ENCODE measurements at places on chromosomes 4 and X.

DNA sequence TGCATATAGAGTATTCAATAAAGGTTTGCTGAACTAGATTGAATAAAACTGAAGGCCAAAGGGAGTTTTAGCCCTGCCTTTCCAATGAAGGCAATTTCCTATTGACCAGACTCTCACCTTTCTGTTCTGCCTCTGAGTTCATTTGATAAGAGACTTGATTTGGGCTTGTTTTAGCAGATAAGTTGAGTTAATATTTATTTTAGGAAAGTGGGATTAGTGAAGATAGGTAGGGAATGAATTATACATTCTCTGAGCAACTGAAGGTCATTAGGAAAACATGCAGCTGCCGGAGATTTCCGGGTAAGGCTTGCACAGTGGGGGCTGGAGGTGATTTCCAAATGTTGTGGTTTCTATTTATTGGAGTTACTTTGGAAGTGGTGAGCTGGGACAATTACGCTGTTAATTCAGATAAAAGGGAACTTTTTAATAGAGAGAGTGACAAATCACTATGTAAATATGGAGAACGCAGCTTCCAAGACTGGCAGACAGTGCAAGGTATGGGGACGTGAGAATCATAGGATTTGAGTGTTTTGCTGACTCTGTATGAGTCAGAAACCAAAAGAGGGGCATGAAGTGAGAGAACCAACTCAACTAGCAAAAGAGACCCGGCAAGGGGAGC is 553.6 kb upstream of the BOD1L1 start:
- DNase-seq: no peak

- DNase-seq: no peak
These were observed 70.4 kb upstream of the ANXA3 start for GRCh38 chr4:78481180-78481579.

- DNase-seq: no peak
These were observed 1592.9 kb upstream of the TENM3 start for GRCh38 chr4:180650273-180650672.

DNA sequence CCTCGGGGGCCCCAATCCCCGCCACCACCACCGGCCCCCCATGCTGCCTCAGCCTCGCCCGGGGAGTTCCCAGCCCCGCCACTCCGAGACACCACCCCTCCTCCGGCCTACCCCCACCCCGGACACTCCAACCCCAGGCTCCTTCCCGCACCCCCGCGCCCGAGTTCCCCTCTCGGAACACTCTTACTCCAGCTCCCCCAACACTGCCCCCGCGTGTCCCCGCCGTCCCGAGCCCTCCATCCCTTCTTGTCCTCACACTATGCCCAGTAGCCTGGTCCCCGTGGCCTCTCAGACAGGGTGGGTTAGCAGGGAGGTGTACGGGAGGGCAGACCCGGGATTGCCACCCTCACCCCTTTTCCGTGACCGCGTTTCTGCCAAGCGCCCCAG is 276.1 kb downstream of the BCOR start:
- DNase-seq: no peak

DNA sequence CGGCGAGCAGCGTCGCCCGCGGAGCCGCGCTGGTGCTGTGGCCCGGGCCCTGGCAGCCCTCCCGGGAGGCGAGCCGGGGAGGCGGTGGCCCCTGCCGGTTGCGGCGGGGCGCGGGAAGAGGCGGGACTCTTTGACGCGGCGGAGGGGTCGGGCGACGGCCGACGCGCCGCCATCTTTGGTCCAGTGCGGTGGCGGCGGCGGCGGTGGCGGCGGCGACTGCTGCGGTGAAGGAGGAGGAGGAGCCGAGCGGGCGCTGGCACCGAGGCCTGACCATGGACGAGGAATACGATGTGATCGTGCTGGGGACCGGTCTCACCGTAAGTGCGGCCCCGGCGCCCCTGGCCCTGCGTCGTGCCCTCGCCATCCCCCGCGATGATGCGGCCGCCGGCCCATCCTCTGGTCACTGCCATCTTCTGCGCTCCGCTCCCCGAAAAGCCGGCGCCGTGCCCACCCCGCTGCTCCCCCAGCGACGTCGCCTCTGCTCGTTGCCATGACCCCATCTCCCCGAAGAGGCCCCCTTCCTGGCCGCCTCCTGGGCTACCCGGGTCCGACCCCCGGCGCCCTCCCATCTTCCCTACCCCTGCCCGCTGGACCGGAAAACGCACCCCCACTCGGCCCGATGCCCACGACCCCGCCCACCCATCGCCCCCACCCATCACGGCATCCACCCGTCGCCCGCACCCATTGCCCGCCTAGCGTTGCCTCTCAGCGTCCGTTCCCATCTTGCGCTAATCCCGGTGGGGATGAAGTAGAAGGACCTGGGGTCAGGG is at the start of gene GDI1:
TSS of gene GDI1 (plus strand) at position 172 of the 770 bp plus-strand sequence. CDS start at position 273, 101 bp downstream.
- no peak for DNase-seq

DNA sequence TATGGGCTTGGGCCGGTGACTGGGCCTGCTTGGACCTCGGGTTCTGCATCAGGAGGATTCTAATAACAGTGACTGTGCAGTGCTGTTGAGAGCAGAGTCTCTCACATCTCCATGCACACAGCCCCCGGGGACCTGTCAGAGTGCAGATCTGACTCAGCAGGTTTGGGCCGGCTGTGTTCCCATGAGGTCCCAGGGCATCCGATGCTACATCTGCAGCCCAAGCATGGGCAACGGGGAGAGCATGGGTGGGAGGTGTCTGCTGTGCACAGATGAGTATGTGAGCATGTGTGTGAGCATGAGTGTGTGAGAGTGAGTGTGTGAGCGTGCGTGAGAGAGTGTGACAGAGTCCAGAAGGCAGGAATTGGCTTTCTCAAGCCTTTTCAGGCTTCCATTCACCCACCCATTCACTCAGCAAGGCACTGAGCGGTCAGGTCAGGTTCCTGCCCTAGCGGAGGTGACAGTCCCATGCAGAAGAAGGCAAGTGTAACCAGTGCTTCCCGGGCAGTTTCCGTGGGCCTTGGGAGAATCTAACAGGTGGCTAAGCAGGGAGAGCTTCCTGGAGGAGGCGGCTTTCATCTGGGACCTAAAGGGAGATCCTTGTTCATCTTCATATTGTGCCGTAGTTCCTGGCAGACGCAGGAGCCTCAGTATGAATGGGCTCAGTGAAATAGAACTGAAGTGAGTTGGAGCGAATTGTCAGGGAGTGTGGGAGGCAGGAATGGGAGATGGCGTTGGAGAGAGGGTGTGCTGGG is 62.6 kb downstream of the SORCS2 start:
- no peak for DNase-seq

GRCh38 chr4:825063-825970 is 612 bp downstream of the CPLX1 start:
- DNase-seq: no peak

DNA sequence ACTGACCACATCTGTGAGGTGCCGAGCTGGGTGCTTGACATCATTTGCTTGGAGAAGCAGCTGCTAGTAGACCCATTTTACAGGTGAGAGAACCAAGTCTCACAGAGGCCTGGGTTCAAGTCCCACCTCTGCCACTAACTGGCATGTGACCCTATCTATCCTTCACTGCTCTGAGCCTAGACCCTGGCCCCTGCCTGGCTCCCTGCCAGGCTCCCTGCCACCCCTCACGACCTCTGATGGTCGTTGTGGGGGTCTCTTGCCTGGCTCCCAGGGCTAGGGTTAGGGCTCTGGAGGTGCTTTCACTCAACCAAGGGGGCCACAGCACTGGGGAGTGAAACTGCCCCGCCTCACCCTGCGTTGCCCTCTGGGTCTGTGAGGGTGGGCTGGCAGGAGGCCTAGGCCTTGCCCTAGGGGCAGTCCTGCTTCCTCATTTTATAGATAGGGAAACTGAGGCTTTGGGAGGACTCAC is 7.2 kb upstream of the ADD1 start:
- no peak for DNase-seq

GRCh38 chr4:104022226-104022625 is 302.4 kb upstream of the TACR3 start:
- no peak for DNase-seq

Measured in NCI-H1694 (cell line).